Endothelial cell of umbilical vein (primary cell): ENCODE measurements at places on chromosomes 5 and 9. TPM values are rescaled to one million over a fixed set of nuclear protein-coding genes. Genes with fewer than 3 reads are reported as not detected.

The COL23A1 gene
- not detected in 2 replicates for total RNA-seq

The ADAMTS12 gene
- 0.88 TPM in 1 of 2 replicates, not detected in the other for total RNA-seq

The NMUR2 gene
- total RNA-seq = not detected in 2 replicates

The POU5F2 gene
- 1.2 TPM in 2 replicates for total RNA-seq

The WDR31 gene
- 0.62 and 1.00 TPM in 2 replicates for total RNA-seq

The ZBED3 gene
- total RNA-seq = 11.8 and 16.0 TPM in 2 replicates

The ANKRD18A gene
- 0.21 TPM in 1 of 2 replicates, not detected in the other for total RNA-seq

The NUTM2F gene
- total RNA-seq = not detected in 2 replicates

The C9orf50 gene
- total RNA-seq = not detected in 2 replicates

The FBLL1 gene
- total RNA-seq = 0.44 and 0.48 TPM in 2 replicates

The GOLM1 gene
- total RNA-seq = 94.9 and 108 TPM in 2 replicates

The PCDHB14 gene
- 0.55 and 1.0 TPM in 2 replicates for total RNA-seq

The IPO11 gene
- total RNA-seq = 72.9 and 80.9 TPM in 2 replicates

The HSPB3 gene
- total RNA-seq = not detected in 2 replicates

The SPATA31D3 gene
- total RNA-seq = not detected in 2 replicates

The DDX4 gene
- total RNA-seq = not detected in 2 replicates

The PCSK1 gene
- 4.3 and 8.7 TPM in 2 replicates for total RNA-seq

The KCTD16 gene
- total RNA-seq = 0.30 and 0.49 TPM in 2 replicates

The LHX2 gene
- not detected in 2 replicates for total RNA-seq

The ESM1 gene
- 577 and 781 TPM in 2 replicates for total RNA-seq

The CXXC5 gene
- 2.7 and 5.9 TPM in 2 replicates for total RNA-seq

The SLC6A3 gene
- not detected in 2 replicates for total RNA-seq

The GARIN3 gene
- total RNA-seq = not detected in 2 replicates
